Cardiac atrium fibroblast (primary cell): ENCODE measurements at places on chromosomes 1 and 21. TPM values are rescaled to one million over a fixed set of nuclear protein-coding genes. Genes with fewer than 3 reads are reported as not detected.

CHAF1B gene
- total RNA-seq: 2.9 and 3.6 TPM in 2 replicates

S100A5 gene
- not detected in 2 replicates for total RNA-seq

RHBG gene
- not detected in 2 replicates for total RNA-seq

CADM3 gene
- total RNA-seq: 22.6 and 52.0 TPM in 2 replicates

LSS gene
- total RNA-seq: 63.7 and 116 TPM in 2 replicates

OR4F29 gene
- not detected in 2 replicates for total RNA-seq
